ENCODE measurements at places on chromosomes 16 and 17.

DNA sequence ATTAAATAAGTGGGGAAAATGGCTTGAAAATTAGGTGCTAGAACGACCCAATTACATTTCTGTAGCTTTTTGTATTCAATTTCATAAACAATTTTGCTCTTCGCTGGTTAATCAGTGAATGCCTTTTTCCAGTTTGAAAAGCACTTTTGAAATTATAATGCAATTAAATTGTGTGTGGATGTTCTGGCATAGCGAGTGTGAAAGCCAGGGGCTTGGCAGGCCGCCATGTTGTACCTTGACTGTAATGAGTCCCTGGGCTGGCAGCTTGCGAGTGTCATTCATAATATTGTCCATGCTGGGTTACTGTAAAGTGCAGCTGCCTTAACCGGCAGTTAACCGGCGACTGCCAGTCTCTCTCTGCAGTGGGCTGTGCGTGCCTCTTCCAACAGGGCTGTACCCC is 177.8 kb downstream of the CCDC182 start:
- no peak for DNase-seq

DNA sequence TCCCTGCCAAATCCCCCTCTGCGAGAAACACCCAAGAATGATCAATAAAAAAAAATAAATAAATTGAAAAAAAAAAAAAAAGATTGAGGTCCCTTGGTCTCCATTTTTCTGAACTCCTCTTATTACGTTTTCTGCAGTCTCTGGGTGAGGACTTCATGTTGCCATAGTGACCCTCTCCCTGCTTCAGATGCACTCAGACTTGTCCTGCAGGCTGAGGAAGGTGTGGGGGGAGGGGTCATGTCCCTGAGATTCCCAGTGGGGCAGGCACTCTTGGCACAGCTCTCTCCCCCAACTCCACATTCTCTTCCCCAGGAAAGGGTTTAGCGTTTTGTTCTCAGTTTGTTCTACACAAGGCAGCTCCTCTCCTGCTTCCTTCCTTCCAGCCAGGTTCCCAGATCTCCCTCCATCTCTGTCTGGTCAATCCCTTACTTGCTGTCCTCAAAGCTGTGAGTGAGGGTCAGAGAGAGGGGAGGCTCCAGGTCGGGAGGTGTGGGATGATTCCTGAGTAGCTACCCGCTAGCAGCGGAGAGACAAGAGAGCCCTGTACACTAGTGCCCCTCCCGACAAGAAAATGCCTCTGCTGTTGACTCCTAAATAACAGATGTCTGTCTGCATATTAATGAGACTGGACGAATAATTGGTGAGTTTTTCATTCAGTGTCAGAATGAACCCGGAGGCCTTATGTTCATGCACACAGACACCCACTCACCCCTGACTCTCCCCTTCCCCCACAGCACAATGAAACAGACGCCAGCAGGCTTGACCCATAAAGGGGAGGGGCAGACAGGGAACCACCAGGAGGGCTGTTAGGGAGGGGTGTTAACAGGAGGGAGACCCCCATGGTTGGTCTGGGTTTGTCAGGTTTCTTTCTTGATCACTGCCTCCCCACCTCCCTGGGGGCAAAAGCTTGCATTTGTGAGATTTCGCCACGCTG is 9.2 kb downstream of the RND2 start:
- no peak for DNase-seq

DNA sequence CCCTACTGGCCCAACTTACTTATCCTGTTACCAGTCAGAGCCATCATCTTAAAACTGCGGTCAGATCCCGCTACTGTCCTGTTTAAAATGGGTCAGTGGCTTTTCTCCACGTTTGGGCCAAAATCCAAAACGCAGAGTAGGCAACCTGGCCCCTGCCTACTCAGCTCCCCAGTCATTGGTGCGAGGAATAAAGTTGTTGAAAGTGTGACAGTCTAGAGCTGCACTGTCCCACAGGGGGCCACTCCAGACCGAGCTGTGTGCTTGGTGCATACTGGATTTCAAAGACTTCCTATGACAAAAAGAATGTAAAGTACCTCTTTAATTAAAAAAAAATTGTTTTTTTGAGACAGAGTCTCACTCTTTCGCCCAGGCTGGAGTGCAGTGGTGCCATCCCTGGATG is 21.2 kb upstream of the LYRM9 start:
- no peak for DNase-seq

DNA sequence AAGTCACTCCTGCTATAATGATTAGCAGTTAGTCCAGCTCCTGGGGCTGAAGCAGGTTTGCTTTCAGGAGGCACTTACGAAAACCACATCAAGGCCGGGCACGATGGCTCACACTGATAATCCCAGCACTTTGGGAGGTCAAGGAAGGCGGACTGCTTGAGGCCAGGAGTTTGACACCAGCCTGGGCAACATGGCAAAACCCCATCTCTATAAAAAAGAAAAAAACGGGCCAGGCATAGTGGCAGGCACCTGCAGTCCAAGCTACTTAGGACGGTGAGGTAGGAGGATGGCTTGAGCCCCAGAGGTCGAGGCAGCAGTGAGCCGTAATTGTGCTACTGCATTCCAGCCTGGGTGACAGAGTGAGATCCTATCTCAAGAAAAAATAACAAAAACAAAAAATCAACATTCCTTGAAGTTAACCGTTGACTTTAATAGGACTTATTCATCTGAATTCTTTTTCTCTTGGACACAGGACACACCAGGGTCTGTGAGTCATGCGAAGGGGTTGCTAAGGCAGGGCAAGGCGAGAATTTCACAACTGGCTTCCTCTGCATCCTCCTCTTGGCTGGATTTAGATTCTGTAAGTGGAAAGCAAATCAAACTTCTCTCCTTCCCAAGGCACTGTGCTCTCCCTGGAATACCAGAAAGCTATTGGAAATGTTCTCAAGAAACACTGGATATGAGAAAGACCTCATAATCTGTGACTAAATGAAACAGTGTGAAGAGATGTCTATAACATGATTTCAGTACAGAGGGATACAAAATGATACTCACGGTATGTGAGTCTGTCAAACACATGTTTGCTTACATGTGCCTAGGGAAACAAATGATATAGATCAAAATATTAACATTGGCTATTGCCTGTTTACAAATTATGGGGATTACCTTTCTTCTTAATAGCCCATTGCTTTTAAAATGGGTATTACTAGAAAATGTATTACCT is 99.5 kb downstream of the SYCE1L start:
- DNase-seq: peak; percentile 95

GRCh38 chr17:1488826-1489270 is 3.6 kb downstream of the MYO1C start:
- no peak for DNase-seq

DNA sequence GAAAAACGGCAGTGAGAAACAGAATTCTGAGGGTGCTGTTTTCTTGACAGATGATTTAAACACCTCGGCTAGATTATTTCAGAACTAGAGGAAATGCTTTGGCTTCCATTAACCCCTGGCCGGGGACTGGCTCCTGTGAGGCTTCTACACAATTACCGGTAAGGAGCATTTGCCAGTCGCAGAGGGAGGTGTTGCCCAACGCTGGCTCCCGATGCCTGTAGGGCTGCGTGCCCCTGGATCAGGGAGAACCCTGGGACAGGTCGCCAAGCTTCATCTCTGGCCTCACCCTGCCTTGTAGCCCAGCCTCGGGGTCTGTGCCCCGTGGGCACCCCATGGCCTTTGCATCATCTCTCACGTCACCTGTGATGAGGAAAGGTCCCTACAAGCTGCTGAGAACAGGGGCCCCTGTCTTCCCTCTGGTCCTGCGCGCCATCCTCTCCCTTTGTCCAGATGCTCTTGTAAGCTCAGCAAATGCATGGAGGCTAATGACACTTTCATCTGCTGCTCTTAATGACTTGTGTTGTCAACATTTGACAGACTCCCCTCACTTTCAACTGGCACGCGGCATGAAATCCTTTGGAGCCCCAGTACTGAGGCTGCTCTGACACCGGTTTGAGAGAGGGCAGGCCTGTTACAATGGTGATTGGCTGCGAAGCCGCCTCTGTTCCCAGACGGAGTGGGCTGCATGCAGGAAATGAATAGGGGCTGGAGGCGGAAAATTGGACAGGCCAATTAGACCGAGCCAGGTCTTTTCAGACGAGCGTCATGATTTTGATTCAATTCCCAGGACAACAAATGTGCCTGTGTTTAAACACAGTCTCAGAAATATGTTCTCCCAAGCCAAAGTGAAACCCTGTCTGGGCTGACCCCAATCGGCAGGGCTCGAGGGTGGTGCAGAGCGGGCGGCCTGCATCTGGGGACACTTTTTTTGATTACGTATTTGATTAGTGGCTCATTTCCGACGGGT is 85.5 kb upstream of the DOC2B start:
- no peak for DNase-seq

DNA sequence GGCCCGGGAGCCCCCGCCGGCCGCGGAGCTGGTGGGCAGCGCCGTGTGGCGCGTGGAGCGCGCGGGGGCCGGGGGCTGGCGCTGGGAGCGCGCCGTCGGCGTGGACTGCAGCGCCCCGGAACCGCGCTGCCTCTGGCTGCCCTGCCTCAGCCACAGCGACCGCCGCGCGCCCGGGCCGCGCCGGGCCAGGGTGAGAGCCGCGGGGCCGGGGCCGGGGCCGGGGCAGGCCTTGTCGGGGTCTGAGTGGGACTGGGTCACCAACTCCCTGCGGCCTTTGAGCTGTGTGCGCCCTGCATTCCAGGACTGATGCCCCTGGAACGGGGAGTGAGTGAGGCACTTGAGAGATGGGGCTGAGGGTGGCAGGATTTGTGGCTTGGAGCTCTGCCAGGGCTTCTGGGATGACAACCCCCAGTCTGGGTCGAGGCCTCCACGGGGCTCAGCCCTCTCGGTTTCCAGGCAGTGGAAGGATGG is 25.7 kb downstream of the ARHGAP23 start:
- peak; percentile 72 for DNase-seq

DNA sequence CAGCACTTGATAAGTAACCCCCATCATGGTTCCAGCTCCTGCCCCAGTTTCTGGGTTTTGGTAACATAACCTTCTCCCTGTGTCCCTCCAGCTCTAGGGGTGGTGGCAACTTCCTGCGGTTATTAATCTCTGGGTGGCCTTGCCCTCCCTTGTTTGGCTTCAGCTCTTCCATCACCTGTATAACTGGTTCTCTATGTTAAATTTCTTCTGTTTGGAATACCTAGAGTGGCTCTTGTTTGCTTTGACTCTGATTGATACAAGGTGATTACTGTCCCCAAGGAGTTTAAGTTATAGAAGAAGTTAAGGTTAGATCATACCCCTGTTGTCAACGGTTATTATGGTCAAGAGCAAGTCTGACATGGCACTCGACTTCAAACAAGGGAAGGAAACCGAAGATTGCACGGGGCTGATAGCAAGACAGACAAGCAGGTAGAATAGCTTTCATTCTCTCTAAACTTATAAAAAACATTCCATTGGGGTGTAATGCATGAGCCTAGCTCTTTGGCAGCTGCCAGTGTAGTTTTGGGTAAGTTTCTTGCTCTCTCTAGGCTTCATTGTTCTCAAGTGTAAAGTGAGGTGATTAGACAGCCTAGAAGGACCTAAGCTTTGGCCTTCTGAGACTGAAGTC is 11.0 kb upstream of the CCR7 start:
- DNase-seq: no peak

GRCh38 chr17:75839942-75840798 is 4.0 kb downstream of the UNC13D start:
- no peak for DNase-seq

GRCh38 chr17:34177642-34178041 is 77.4 kb upstream of the CCL2 start:
- DNase-seq: peak; percentile 53

GRCh38 chr16:56401482-56401881 is 23.9 kb downstream of the AMFR start:
- DNase-seq: no peak

- peak; percentile 51 for DNase-seq
Measured at GRCh38 chr16:64791756-64792155, 330.1 kb downstream of the CDH11 start.

GRCh38 chr17:4565209-4566141 is 5.1 kb upstream of the GGT6 start:
- peak; percentile 68 for DNase-seq

DNA sequence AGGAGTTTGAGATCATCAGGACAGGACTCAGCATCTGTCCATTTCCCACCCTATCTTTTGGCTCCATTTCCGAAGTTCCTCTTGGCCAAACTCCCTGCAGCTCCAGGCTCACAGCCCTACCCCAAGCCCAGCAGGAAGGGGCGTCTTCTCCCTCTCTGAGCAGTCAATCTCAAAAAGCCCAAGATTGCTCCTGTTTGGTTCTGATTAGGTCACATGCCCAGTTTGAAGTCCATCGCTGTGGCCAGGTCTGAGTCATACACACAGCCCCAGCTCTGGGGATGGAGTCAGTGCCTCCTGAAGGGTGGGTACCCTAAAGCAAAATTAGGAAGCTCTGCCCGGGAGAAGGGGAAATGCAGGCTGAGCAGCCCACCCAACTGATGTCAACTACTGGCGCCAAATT is 23.9 kb downstream of the SNX20 start:
- no peak for DNase-seq

- DNase-seq: no peak
Measured at GRCh38 chr16:82044585-82044911, 9.5 kb downstream of the HSD17B2 start.

DNA sequence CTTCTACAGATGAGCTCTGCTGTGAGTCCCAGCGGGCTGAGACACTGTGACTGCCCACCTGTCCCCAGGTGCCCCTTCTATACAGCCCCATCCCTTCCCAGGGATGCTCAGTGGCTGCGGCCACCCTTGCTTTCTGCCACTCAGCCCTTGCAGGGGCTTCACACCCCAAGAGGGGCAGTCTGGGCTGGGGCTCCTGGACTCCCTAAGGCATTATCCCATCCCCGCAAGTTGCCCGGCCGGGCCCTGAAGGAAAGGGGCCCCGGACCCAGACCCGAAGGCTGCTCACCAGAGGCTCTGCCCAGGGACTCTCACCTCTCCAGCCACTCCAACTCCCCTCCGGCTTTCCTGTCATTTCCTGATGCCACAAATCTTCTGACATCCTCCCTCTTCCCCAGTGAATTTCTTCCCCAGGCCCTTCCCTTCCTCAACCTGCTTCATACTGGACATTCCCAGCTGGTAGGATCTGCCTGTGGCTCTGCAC is 88.5 kb upstream of the TOB1 start:
- no peak for DNase-seq

- DNase-seq: no peak
Measured at GRCh38 chr16:75617121-75617520, 6.0 kb downstream of the ADAT1 start.

- DNase-seq: peak; percentile 9
Measured at GRCh38 chr16:12613131-12613991, 190.3 kb downstream of the CPPED1 start.

- no peak for DNase-seq
Measured at GRCh38 chr16:51245658-51245995, 94.6 kb upstream of the SALL1 start.

- DNase-seq: no peak
Measured at GRCh38 chr17:40916366-40916765, 21.1 kb downstream of the KRT23 start.

GRCh38 chr16:53092284-53092683 is 37.5 kb downstream of the CHD9 start:
- no peak for DNase-seq

GRCh38 chr17:58728798-58729197 is 26.9 kb upstream of the PPM1E start:
- DNase-seq: peak; percentile 48

- no peak for DNase-seq
Measured at GRCh38 chr16:81901484-81901883, 109.8 kb downstream of the SDR42E1 start.

All from fibroblast of skin of abdomen (primary cell).